ENCODE measurements at places on chromosomes 7 and 10.

DNA sequence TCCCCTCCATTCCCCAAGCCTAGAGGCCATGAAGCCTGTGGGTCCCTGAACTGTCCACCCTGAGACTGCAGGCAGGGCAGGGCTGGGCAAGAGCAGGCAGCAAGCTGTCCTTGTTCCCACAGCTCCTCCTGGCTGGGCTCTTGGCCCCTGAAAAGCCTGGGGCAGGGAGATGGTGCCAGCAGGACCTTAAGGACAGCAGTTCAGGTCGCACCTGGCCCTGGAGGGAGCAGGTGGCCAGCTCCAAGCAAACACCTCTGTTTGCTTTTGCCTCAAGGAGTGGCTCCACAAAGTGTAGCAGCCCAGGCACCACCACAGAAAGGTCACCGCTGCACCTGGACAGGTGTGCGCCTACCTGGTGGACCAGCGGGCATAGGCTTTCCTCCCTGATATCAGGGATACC lies 5.2 kb downstream of the RET start:
- DNase-seq, result no peak

DNA sequence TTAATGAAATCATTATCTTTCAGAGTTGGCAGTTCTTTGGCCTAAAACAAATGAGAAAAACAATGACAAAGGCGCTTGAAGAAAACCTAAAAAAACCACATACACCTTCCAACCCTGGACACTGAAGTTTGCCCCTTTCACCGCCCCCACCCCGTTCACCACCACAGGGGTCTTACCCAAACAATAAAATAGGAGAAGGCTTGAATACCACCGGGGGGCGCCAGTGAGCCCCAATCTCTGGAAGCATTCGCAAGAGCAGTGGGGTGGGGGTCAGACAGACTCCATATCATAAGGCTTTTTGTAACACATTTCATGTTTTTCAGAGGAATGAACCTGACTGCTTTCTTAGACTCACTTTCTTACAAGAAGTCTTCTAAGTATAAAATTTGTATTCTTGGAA lies 163.6 kb downstream of the PIP4K2A start:
- peak; percentile 24 for DNase-seq

GRCh38 chr10:96670786-96671185 lies 49.5 kb downstream of the PIK3AP1 start:
- peak; percentile 18 for DNase-seq

DNA sequence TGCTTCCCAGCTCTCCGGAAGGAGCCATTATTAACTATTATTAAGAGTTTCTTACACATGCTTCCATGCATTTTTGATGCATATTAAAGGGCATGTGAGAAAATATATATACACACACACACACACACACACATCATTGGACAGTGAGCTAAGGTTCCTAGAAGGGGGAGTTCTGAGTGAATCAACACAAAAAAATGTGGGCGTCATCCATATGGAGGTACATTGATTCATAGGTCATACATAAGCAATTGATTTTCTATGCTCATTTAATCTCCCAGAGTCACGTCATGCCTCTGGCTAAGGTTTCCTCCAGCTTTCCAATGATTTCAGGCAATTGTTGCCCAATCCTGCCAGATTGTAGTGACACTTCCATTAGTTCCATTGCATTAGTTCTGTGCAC lies 269.4 kb downstream of the DNAJB9 start:
- no peak for DNase-seq

DNA sequence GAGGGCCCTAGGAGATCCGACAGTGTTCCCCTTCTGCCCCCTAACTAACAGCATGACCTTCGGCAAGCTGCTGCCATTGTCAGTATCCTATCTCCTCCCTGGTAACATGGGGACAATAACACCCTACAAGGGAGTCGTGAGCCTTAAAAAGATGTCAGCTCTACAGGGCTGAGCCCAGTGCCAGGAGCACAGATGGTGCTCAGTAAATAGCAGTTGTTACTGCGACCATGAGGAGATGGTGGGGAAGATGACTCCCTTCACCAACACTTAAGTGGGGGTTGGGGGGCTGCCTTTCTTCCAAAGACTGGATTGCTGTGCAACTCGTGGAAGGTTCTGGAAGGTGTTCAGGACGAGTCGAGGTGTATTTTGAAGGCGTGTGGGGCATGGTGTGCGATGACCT lies 29.5 kb upstream of the C10orf120 start:
- no peak for DNase-seq

DNA sequence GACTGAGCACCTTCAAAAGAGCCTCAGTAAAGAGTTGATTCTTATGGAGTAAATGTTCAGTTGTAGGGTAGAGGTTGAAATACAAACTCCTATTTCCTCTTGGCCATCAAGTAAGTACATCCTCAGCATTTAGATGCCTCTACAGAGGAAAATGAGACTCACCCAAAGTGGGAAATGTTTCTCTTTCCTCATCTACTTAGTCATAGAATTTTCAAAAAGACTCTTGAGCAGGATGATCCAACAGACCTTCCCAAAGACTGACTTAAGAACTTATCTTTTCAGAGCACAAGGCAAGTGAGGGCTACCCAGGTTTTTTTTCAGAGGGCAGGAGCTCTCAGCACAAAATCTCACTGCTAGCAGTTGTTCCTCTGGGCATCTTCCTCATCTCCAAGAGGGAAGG lies 449.1 kb downstream of the KCNMA1 start:
- DNase-seq, result peak; percentile 59

DNA sequence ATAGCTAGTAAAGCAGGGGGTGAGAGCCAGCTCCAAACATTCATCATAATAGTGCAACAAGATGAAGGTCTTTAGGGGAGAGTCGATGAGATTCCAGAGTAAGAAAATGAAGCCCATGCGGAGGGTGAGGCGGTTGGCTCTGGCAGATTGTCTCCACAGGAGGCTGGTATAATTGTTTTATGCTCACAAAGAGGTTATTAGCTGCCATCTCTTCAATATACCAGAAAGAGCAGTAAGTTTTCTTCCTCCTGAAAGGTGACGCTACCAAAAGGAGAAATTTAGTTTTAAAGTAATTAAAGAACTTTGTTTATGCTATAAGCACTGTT lies 59.2 kb upstream of the KCNIP2 start:
- no peak for DNase-seq

- DNase-seq, result peak; percentile 78
Measured at GRCh38 chr10:68665841-68666240, 55.2 kb upstream of the CCAR1 start.

DNA sequence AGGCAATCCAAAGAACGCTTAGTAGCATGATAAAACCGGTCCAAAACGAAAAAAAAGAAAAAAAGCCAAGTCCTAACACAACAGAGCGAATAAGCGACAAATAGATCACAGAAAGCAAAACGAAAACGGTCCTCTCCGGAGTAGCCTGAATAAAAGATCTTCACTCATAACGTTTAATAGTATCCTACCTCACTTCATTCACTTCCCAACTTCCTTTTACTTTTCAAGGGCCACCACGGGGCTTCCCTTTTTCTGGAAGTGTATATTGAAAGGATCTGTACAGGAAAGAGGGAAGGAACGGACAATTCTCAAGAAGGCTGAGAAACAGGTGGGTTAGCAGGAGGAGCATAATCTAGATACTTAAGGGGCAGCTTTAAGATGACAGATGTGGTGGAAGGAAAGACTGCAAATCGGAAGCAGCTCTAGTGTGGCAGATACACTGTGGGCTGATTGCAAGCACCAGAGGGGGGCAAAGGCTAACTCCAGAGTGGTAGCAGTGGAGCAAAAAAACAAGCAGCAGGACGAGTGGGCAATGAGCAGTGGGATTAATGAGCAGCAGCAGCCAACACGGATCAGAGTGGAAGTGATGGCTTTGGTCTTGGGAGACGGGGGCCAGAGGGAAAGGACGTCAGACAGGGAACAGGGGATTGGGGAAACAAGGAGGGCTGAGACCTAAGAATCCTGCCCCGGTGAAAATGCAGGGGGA lies 866 bp downstream of the CNOT4 start:
- DNase-seq, result peak; percentile 53

GRCh38 chr7:97017192-97018125 lies 7.2 kb downstream of the DLX5 start:
- no peak for DNase-seq

- DNase-seq, result no peak
Measured at GRCh38 chr7:97218767-97219166, 101.3 kb downstream of the SDHAF3 start.

GRCh38 chr7:31254926-31255325 lies 85.6 kb downstream of the NEUROD6 start:
- DNase-seq, result no peak

- DNase-seq, result peak; percentile 63
Measured at GRCh38 chr7:100446040-100446439, 9.7 kb upstream of the PPP1R35 start.

- peak; percentile 93 for DNase-seq
Measured at GRCh38 chr7:44378744-44379143, 53.4 kb upstream of the CAMK2B start.

DNA sequence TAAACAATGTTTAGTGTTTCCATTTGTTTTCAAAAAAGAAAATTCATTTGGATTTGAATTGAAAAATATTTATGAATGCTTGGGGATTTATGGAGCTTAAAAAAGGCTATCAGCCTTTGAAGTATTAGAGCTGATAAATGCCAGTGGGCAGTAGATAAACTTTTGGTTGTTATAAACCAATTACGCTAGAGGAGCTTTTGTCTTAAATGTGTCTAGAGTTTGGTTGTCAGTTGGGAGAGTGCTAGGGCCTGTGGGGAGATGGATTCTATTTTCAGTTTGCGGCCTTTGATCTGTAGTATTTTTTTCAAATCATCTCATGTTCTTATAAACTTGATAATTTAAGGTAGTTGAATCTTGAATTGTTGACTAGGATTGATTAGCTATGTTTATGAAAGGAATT lies 104.0 kb downstream of the SND1 start:
- DNase-seq, result no peak

- DNase-seq, result peak; percentile 20
Measured at GRCh38 chr7:5580714-5581395, 157.2 kb upstream of the TNRC18 start.

DNA sequence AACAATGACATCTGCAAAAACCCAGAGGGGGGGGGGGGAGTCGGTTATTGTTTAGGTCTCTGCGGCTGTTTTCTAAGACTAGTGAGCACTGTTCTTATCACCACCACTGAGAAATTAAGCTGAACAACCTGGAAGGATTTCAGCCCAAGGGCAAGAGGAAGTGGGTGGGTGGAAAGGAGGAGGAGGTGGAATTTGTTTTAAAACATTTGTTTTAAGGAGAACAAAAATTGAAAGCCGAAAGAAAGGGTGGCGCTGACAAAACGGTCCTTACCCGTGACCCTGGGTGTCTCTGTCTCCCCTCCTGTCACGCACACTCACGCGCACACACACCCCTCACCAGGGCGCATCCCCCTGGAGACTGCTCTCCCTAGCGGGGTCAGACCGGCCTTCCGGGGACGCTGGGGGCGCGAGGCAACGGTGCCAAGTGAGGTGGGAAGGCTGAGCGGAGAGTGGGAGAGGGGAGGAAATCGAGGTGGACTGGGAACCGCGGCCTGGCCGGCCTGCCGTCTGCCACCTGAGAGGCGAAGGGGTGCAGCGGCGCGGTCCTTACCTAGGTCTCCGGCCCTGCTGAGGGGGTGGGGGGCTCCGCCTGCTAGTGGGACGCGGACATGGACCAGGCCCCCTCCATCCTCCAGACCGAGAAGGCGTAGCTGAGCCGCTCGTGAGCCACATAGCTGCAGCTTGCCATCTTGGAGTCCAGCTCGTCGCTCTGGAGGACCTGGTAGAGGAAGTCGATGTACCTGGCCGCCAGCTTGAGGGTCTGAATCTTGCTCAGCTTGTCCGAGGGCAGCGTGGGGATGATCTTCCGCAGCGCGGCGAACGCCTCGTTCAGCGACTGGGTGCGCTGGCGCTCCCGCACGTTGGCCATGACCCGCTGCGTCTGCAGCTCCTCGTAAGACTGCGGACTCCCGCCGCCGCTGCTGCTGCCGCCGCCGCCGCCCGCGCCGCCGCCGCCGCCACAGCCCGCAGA lies 1.0 kb downstream of the TWIST1 start:
- DNase-seq, result peak; percentile 49

DNA sequence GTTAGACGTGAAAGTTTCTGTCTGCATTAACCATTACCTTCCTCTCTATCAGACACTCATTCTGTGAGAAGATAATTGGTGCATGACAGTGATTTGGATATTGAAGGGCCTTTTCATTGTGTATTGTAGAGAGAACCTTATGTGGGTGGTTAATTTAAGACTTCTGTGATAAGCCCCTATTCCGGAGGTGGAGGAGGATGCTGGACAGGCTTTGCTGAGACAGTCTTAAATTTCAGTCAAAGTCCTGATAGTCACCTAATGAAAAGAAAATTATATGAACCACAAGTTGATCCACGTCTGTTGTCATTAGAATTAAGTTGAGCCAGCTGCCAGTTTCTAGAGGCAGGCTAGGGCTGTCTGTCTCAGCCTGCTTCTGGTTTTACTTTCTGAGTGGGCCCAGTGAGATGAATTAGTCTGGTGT lies 62.9 kb downstream of the CELF2 start:
- DNase-seq, result no peak

- no peak for DNase-seq
Measured at GRCh38 chr7:117837841-117838240, 35.4 kb downstream of the CTTNBP2 start.

DNA sequence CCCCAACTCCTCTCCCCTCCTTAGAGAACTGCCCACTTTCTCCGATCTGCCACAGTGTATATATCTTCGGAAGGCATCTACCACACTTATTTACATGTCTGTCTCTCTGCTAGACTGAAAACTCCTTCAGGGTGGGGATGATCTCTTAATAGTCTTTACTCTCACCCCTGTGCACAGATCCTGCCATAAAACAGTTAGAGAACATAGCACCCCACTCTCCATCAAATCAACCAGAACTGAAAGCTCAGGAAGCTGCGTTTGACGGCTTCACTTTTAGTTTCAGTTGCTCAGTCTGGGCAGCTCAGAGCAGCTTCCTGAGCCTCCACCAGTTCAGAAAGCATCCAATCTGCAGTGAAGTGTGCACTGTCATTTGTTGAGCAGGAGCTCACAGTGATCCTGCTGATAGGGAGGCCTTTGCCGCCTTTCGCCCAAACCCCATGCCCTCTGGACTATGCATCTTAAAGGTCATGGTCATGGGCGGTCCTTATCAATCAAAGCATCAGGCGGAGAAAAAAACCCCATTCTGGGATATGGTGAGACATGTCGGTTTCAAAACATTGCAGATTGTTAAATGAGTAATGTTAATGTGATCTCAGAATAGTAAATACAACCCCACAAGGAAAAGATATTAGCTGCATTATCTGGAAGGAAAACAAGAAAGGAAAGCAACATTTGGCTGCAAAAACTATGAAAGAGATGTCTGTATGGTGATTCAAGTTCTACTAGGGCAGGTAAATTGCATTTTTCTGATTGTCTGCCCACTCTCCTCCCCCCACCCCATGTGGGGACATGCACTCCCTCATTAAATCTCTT lies 167.1 kb upstream of the ADO start:
- DNase-seq, result peak; percentile 67

GRCh38 chr10:116195039-116195438 lies 78.0 kb downstream of the GFRA1 start:
- DNase-seq, result no peak

GRCh38 chr10:113302062-113302461 lies 250.8 kb upstream of the HABP2 start:
- no peak for DNase-seq

GRCh38 chr7:815284-816216 lies 16.7 kb upstream of the SUN1 start:
- DNase-seq, result peak; percentile 17

- DNase-seq, result no peak
Measured at GRCh38 chr7:135971366-135971725, 5.8 kb downstream of the MTPN start.

- no peak for DNase-seq
Measured at GRCh38 chr7:104410742-104411141, 82.3 kb downstream of the LHFPL3 start.

GRCh38 chr10:58335306-58336005 lies 650 bp downstream of the UBE2D1 start:
- peak; percentile 49 for DNase-seq

Data from EH (cell line).